Stimulated activated CD8-positive, alpha-beta memory T cell treated with anti-CD3 and anti-CD28 coated beads, Interleukin-4, amount 100 ng/mL, for 48 hours (primary cell): ENCODE measurements at places on chromosomes 5 and 9.

GRCh38 chr9:104903609-104904008 lies 24.3 kb downstream of the ABCA1 start:
- no peak for DNase-seq

- no peak for DNase-seq
These were observed 135.9 kb upstream of the MARCHF11 start for GRCh38 chr5:16315501-16315900.

- no peak for DNase-seq
These were observed 10.3 kb downstream of the WNK2 start for GRCh38 chr9:93194221-93194625.

- no peak for DNase-seq
These were observed 128.9 kb upstream of the PTPN3 start for GRCh38 chr9:109627042-109627441.

GRCh38 chr5:42390115-42390514 lies 33.1 kb upstream of the GHR start:
- no peak for DNase-seq

DNA sequence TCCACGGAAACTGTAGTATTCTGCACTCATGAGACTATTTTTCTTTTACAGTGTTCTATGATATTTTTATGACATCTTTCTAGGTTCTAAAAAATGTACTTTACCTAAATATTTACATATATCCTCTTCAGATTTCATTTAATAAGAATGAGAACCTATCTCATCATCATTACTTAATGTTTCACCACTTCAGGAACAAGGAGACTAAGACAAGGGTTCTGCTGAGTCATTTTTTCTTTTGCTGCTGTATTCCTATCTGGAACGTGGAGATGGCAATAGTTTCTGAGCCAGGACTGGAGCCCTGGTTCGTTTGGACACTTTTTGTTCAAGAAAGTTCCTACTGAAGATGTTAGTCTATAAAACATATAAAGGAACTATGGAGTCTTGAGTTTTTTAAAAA lies 258.2 kb upstream of the MAP3K1 start:
- DNase-seq: no peak

DNA sequence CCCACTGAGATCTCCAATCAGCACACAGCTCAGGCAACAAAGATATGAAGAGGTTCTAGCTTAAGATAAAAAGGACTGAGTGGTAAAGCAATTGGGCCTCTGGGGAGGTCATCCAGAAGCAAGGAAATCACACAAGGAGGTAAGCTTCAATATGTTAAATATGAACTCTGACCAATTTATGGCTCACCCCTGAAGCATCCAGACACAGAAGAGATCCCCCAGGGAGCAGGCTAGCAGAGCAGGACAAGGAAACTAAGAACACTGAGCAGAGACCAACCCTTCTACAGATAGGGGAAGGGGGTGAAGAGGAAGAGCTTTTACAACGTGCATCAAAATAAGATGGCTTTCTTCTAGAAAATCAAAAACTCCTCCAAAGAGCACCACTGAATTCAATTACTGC lies 616.2 kb downstream of the DNAH5 start:
- no peak for DNase-seq

DNA sequence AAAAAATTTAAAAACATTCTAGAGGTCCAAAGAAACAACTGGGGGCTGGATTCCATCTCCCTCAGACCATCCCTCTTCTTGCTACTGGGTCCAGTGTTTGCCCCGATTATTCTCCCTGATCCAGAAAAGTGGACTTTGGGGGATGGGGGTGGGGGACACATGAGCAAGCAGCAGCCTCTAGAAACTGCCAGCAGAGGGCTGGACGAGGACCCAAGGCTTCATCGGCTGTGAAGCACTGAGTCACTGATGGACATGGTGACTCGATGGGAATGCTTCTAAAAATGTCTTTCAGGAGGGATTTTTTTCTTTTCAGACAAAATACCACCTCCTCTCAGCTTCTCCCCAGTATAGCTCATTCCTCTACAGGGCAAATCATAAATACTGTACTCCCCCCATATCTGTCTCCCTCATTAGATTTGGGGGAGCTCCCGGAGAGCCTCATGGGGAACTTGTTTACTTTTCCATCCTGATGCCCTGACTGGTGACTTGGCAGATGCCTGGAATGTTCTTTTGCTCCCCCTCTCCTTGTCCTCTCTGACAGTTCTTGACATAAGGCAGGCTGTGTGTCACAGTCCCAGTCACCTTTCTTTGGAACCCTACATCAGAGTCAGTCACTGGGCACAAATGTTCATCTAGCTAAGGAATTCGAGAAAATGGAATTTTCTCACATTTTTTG lies 67.2 kb upstream of the STC2 start:
- DNase-seq: no peak

- DNase-seq: peak; percentile 56
These were observed 56.3 kb upstream of the GPBP1 start for GRCh38 chr5:57117596-57117995.

DNA sequence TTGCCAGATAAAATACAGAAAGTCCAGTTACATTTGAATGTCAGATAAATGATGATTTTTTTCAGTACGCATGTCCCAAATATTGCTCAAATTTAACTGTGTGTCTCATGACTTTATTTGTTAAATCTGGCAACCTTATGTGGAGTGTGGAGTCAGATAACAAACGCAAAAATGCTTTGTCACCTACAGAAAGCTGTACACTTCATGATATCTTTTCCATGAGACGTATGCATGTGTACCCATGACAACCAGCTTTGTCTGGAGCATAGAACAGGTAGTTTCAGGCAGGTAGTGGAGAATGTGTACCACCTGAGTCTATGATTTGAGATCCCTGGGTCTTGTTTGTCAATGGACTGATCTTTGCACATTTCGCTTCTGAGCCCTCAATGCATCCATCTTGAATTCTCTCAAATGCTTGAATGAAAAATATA lies 105.5 kb upstream of the CPEB4 start:
- no peak for DNase-seq

GRCh38 chr5:43005031-43005430 lies 35.1 kb downstream of the ANXA2R start:
- DNase-seq: no peak

DNA sequence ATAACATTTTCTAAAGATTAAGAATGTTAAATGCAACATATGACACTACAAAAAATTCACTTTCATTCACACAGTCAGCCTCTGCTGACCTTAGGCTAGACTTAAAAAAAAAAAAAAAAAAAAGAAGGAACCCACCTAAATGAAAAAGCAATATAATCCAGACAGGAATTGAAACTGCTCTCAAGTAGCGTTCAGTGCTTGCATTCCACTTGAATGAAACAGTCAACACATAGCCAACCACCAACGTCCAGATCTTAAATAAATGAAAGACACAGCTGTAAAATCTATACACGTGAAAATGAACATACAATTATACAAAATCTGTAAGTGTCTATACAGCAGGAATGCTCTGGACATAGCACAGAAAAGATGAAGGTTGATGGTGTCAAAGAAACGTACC lies 11.4 kb downstream of the TMEM245 start:
- DNase-seq: no peak

GRCh38 chr5:115770466-115770865 lies 46.0 kb downstream of the CDO1 start:
- DNase-seq: peak; percentile 25

GRCh38 chr9:126147186-126147935 lies 179.3 kb upstream of the MVB12B start:
- peak; percentile 8 for DNase-seq

- no peak for DNase-seq
These were observed 42.6 kb downstream of the ARHGEF28 start for GRCh38 chr5:73668486-73669111.

DNA sequence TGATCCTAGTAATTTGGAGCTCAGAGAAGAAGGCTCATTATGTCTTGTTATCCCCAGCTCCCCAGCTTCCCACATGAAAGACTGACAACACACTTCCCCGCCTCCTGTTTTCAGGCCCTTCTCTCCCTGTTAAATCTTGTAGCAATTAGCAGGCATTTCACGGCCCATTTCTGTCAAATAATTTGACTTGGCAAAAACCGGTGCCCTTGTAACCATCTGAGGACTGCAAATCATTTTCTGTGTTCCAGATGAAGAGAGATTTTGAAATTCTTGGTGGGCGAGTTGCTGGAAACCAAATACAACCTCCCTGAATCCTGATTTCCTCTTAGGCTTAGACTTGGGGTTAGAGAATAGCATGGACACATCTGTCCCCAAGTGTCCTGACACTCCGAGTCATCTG lies 109.7 kb downstream of the MSX2 start:
- no peak for DNase-seq

- DNase-seq: no peak
These were observed 372.4 kb downstream of the MAT2B start for GRCh38 chr5:163877865-163878264.

DNA sequence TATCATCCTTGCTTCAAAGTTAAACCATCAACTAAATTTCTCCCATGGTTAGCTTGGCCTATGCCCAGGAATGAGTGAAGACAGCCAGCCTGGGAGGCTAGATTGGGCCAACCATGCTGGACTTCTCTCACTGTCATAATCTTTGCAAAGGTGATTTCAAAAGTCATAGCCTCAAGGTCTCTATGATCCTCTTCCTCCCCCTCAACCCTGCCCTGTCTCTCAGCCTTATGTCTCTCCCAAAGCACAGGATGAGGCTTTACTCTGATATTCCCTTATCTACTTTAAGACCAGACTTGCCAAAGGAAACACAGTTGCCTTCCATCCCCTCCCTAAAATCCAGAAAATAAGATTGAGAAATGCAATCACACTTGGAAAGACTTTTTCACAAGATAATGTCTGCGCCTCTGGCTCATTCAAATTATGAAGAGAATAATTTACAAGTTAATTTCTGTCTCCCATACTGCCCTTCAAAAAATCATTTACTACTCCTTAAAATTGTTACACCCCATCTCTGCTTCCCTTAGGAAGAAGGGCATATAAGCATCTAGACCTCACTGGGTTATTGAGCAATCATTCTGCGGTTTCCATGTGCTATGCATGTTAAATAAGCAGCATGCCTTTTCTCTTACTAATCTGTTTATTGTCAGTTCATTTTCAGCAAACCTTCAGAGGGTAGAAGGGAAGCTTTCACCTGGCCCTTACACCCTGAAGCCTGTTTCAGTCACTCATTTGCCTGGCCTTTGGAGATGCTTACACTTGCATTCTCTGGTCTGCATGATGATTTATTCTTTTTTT lies 113.8 kb upstream of the ANKRD55 start:
- no peak for DNase-seq

GRCh38 chr9:16501726-16502125 lies 368.7 kb downstream of the BNC2 start:
- no peak for DNase-seq

DNA sequence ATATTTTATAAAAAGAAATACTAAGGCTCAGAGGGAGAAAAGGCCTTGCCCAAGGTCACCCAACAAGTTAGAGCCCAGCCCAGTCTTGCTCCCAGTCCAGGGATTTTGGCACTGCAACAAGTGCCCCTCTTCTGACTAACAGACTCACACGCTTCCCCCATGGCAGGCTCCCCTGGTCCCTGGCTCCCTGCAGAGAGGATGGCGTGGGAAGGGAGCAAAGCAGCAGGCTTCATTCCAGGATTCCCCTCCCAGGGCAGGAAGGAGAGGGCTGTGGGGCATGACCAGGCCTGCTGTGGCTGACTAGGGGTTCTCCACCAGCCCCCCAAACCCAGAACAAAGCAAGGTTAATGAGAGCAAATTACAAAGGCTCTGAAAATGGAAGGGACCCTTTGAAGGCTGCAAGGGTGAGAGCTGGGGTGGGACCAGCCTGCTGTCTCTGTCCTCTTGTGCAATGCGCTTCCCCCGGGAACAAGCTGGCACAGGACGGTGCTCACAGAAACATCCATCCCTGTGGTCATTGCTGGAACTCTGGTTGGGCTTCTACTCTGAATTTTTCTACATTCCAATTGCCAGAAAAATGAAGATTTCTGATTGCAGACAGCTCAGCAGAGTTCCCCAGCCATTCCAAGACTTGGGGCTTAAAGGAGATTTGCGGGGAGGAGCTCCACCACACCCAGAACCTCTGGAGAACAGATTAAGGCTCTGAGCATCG lies 37.1 kb upstream of the FAT2 start:
- no peak for DNase-seq

GRCh38 chr9:92954886-92955285 lies 7.6 kb downstream of the FGD3 start:
- DNase-seq: no peak

- DNase-seq: no peak
These were observed 313.5 kb downstream of the TLR4 start for GRCh38 chr9:118017607-118018122.

GRCh38 chr9:122819791-122820489 lies 8.4 kb downstream of the PDCL start:
- DNase-seq: no peak

DNA sequence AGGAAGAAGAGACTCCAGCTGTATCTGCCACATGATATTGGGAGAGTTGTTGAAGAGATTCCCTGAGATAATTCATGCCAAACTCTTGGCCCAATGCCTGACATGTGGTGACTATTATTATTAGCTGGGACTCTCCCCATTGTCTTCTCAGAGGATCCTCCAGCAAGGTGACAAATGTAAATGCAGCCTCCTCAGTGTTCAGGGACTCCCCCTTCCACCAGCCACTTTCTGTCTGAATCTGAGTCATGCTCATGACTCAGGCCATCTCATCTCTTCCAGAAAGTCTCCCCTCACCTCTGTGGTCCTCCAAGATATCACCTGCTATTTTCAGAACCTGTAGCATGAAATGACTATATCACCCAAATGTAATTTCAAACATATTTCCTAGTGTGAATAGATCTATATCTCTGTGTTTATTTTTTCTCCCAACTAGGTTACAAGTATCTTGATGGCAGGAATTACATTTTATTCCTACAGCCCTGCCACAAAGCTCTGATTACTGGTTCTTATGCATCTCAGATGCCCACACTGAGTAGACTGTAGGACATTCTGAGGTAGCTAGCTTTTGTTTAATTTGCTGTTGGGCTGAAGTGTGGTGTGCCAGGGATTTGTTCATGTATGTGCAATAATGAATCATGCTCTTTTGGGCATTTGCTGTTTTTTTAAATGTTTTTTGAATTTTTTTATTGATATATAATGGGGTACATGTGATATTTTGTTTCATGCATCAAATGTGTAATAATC lies 126.6 kb upstream of the IL12B start:
- DNase-seq: peak; percentile 68

- no peak for DNase-seq
These were observed 1.1 kb downstream of the PLK2 start for GRCh38 chr5:58458743-58459145.
